Activated naive CD4-positive, alpha-beta T cell (primary cell): ENCODE measurements at places on chromosomes 2 and 18.

DNA sequence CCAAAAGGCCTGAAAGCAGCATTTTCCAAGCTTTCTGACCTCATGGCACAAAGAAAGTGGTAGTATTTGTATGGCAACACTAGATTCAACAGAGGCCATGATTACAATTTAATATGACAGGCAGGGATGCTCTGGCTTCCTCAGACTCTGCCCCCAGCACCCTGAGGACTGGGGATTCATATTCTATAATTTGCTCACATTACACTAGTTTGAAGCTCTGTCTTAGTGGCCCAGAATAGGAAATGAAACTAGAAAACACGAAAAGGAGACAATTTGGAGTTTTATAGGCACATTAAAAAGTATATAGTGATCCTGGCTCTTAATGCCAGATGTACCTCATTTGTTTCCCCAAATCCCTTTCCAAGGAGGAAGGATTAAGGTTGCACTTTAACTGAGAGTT lies 173.0 kb upstream of the STK17B start:
- DNase-seq = no peak

DNA sequence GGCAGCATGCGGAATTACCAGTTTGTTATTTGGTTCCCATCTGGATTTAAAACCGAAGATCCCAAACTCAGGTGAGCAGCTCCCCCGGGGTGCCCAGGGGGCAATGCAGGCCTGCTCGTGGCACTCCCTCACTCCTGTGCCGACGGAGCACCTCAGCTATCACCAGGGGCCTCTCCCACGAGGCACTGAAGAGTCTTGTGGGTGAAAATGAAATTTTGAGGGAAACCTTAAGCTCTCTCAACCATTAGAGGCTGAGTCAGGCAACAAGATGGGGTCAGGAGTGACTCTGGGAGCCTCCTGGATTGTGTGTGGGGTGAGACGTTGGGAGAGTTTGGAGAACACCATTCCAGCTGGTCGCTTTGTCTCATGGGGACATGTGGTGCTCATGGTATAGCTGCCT lies 189.0 kb downstream of the PRKCE start:
- no peak for DNase-seq

DNA sequence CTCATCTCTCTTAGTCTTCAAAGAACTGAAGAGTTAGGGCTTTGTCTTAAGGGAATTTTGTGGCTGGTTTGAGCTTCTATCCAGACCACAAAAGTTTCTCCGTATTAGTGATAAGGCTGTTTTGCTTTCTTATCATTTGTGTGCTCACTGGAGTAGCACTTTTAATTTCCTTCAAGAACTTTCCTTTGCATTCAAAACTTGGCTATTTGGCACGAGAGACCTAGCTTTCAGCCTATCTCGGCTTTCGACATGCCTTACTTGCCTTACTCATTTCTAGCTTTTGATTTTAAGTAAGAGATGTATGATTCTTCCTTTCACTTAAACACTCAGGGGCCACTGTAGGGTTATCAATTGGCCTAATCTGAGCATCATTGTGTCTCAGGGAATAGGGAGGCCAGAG lies 29.9 kb downstream of the HDHD2 start:
- no peak for DNase-seq

DNA sequence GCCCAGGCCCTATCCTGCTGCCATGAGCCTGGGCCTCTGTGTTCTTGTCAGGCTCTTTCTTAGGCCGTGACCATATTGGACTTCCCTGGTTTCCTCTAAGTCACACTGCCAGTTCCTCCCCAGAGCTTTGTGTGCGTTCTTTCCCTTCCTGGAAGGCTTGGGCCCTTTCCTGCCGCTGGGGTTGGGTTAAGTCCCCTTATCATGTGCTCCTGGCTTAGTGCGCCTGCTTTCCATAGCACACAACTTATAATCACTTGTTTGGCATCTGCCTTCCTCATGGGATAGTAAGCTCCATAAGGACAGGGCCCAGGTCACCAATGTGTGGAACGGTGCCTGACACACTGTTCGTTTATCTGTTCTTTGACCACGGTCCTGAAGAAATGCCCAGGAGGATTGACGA lies 31.3 kb downstream of the NIFK start:
- no peak for DNase-seq

DNA sequence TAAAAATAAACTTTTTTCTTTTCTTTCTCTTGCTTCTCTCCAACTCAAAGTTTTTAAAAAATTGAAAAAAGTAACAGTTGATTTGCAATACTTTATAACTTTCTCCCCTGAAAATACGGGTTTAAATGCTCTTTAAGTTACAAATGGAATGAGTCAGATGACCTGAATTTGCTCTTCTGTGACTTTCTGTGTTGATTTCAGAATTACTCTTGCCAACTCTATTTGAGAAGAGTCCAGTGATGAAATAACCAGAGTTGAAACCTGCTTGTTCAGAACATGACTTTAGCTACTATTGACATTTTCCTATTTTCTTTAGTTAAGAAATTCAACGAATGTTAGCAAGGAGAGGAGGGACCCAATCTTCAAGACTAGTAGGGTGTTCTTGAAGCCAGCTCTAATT lies 146.1 kb upstream of the ZSWIM2 start:
- DNase-seq = no peak
